ENCODE measurements at places on chromosomes 1 and 21. TPM values are rescaled to one million over a fixed set of nuclear protein-coding genes. Genes with fewer than 3 reads are reported as not detected.

- no peak for DNase-seq
Observed at GRCh38 chr1:104467590-104467989, 717.9 kb downstream of the AMY1C start.

DNA sequence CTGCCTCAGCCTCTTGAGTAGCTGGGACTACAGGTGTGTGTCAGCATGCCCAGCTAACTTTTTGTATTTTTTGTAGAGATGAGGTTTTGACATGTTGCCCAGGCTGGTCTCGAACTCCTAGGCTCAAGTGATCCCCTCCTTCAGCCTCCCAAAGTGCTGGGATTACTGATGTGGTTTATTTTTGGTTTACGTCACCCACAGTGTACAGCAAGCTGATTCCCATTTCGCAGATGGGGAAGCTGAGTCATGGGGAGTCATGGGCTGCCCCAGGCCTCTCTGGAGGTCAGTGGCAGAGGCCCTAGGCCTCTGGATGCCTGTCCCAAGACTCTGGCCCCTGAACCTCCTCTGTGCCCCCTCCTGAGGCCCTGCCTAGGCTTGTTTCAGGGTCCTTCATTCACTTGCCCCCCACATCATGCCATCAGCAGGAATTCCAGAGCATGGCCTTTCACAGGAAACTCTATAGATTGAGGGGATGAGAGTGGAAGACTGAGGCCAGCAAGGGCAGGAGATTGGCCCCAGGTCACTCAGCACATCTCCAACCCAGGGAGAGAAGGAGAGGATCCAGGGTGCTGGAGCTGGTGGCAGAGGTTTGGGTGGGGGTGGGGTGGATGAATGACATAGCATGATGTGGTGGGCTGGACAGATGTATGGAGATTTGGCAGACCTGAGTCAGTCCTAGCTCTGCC is 266.0 kb downstream of the PTPRU start:
- no peak for DNase-seq

- no peak for DNase-seq
Observed at GRCh38 chr21:30206551-30207251, 9.2 kb downstream of the CLDN8 start.

DNA sequence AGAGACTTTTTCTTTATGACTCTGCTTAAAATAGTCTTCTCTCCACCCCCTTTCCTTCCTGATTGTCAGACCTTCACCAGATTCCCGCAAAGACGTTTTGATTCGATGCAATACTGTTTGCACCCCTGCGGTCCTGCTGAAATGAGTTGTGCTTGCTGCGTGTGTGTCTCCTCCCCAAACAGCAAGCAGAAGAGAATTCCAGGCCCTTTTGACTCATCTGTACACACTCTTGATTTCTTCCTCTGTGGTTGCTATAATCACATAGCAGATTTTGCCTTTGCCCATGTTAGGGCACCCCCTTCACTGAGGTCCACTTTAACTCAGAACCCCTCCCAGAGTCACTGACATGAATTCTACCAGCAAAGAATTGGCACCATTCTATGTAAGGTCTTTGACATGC is 136.5 kb downstream of the ZZZ3 start:
- DNase-seq: no peak

DNA sequence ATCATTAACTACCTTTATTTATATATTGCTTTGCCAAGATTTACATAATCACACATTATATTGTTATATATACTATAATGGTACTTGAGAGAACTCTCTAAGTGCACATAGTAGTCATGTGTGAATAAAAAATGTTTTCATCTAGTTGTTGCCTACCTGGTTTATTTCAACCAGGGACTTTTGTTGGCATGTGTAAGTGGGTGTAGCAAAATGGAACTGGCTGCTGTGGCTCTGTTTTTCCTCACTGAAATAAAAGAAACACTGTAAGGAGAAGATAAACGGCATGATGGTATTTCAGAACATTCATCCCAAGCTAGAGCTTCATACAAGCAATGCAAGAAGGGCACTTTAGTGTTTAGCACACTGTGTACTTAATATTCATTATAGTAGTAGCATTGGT is 14.9 kb downstream of the RBBP4 start:
- DNase-seq: no peak

DNA sequence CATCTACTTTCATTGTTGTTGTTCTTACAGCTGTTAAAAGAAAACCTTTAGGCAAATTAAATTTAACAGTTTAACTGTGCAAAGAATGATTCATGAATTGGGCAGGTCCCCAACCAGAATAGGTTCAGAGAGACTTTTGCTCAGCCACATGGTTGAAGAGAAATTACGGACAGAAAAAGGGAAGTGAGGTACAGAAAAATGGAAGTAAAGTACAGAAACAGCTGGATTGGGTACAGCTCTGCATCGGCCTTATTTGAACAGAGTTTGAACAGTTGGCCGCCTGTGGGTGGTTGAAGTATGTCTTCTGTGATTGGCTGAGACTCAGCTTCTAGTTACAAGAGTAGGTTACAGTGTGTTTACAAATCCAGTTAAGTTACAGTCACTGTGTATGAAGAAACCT is 210.1 kb downstream of the FGGY start:
- DNase-seq: no peak

GRCh38 chr1:229590119-229590518 is 31.6 kb upstream of the ABCB10 start:
- no peak for DNase-seq

DNA sequence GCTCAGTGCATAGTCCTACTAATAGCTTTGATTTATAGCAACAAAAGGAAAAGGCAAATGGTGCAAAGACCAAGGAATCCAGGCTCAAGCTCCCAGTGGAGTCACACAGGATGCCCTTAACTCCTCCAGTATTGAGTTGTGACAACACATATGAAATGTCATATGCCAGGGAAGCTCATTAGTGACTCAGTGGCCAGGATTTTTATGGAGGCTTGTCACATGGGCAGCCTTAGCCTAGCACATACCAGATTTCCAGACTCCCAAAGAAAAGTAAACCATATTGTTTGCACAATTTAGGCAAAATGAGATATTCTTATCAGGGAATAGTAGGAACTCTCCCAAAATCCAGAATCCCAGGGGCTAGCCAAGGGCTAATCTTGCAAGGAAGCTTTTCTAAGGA is 129.2 kb downstream of the MAGI3 start:
- no peak for DNase-seq

DNA sequence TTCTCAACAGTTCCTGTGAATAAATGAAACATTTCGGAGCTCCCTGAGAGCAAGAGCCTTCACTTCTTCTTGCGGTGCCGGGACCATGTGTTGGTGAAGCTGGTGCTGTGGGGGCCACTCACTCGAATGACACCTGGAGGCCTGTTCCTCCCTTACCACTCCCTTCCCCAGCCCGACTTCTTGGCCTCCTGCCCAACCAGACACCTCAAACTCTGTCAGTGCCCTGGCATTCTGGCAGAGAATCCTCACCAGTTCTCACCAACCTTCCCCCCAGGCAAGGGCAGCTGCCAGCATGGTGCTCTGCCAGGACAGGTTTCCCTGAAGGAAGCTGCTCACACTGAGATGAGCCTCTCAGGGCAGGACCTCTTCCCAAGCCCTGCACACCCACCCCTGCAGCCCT is 68.3 kb downstream of the MPZL1 start:
- no peak for DNase-seq

GRCh38 chr1:3116150-3116510 is 47.1 kb downstream of the PRDM16 start:
- no peak for DNase-seq

The KLHDC9 gene
- 4.5 TPM for total RNA-seq
